Skin of body (tissue), 3 donors: ENCODE measurements at places on chromosomes 4 and X.
A peak's percentile ranks its signal among the peaks of the same experiment; 100 is the strongest.

DNA sequence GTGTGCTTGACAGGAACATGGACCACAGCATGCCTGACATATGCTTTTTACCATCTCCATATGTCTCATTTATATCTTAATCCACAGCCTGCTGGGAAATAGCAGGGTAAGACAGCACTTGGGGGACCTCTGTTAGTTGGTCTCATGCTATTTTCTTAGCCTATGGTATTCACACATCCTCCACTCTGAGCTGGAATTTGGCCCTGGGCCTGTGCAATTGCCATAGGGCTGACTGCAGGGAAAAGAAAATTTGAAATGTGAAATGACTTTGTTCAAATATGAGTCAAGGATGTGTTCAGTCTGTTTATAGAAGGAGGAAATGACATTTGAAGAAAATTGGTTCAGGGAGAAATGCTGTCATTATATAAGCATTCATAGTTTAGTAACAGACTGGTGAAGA, 9.6 kb upstream of the MAP7D3 start:
- peak; percentile 89 for DNase-seq

GRCh38 chr4:174828845-174829701, at the start of gene GLRA3:
GLRA3 (minus strand) TSS chr4:174829247; CDS start chr4:174828811, 436 bp downstream.
- no peak for DNase-seq

DNA sequence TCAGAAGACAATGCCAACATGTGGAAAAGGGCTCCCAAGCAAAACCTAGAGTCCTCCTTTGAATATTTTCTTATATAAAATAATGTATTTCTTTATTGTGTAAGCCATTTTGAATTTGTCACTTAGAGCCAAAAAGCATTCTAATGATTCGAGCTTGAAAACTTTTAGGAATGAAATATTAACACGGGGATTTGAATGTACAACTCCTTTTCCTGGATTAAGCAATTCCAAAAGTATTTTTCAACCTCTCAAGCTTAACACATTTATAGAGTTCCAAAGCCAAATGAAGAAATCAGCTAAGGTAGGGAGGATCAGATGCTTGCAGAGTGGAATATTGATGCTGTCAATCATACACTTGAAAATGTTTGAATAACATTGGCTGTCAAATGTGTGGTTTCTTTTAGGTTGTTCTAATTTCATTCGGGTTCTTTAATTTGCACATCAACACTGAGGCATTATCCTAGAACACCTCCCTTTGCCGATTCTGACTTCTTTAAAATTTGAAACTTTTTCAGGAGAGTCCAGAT, 67.2 kb upstream of the ETNPPL start:
- no peak for DNase-seq

DNA sequence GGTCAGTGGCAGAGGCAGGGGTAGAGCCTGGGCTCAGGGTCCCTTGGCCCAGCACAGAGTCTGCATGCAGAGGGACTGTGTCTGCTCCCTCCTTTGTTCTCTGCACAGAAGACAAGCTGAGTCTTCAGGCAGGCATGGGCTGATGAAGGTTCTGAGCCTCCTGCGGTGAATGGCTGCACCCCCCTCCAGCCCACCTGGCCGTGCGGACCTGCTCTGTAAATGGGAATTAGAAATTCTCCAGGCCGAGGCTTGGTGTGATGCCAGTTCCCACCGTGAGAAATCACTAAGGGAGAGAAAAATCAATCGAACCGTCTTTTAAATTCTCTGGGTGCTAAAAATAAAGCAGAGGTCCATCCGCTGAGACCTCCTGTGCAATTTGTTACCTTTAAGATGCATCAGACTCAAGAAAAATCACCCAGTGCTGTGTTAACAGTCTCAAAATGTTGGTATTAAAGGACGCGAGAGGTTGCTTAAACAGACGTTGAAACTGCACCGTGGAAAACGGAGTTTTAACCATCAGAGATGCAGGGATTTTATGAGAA, 96.0 kb downstream of the WFS1 start:
- no peak for DNase-seq

- peak; percentile 47 for DNase-seq
These were observed 211.9 kb upstream of the UGT8 start for GRCh38 chr4:114386637-114387233.

GRCh38 chrX:23666282-23666681, 1.0 kb upstream of the PRDX4 start:
- DNase-seq: no peak

GRCh38 chrX:131783555-131784308, 239.4 kb upstream of the STK26 start:
- DNase-seq: no peak

- no peak for DNase-seq
These were observed 62.2 kb downstream of the RTL5 start for GRCh38 chrX:72069350-72070160.

DNA sequence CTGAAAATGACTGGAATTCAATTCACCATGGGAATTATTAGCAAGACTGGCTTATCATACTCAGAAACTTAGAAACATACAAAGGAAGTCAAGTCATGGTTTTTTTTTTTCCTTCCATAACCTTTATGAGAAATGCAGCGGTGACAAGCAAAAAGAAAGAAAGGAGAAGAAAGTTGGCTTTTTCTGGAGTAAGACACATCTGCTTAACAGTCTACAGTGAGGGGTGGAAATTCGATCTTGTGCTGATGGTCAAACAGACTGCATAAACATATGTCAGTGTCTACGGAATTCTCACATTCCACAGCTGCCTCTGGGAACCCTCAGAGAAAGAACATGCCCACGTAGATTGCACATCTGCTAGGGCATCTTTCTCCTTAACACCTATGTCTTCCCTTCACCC, 54.6 kb downstream of the PROM1 start:
- DNase-seq: peak; percentile 31

GRCh38 chr4:20356565-20356964, 104.9 kb downstream of the SLIT2 start:
- DNase-seq: no peak

- no peak for DNase-seq
These were observed 18.4 kb downstream of the IL21 start for GRCh38 chr4:122602277-122603142.

- no peak for DNase-seq
These were observed 1.1 kb downstream of the UVSSA start for GRCh38 chr4:1348014-1348513.

DNA sequence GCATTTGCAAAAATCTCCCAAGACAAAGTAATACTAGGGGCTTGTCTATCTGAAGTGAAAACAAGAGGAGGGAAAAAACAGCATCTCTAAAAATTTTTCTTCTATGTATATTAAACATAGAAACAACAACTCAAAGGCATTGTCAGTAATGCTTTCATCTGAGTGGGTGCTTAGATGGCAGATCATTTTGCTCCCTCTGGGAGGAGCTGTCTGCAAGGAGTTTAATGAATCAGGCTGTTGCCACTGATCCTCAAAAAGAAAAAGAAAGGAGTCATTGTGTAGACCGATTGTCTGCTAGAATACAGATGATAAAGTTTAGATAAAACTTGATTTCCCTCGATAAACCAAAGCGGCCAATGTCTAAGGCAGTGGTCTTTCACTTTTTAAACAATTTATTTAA, 49.7 kb upstream of the KLHL8 start:
- no peak for DNase-seq

- DNase-seq: no peak
These were observed 2.3 kb upstream of the SOWAHD start for GRCh38 chrX:119755981-119756533.

DNA sequence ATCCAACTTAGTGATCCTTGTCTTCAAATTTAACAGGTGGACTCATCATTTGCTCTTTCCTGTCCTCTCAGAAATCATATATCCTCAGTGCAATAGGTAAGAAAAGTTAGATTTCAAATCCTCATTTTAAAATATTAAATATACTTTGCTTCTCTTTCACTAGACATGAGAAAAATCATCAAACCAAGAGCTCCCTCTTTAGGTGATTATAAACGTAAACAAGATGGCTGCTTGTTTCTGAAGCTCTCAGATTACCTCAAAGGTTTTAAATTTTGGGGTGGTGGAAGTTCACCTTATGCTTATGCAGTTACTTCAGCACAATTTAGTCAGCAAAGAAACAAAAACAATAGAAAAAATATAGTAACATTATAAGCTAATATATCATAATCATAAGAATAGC, 27.3 kb downstream of the CSN3 start:
- no peak for DNase-seq
